Stimulated activated naive B cell treated with anti-CD40 and anti-IgM and Interleukin-4, amounts not matched to agents 10 μg/mL and 1 μg/mL and 100 μg/mL, for 72 hours (primary cell): ENCODE measurements at places on chromosomes 16 and 17.
A peak's percentile ranks its signal among the peaks of the same experiment; 100 is the strongest.

DNA sequence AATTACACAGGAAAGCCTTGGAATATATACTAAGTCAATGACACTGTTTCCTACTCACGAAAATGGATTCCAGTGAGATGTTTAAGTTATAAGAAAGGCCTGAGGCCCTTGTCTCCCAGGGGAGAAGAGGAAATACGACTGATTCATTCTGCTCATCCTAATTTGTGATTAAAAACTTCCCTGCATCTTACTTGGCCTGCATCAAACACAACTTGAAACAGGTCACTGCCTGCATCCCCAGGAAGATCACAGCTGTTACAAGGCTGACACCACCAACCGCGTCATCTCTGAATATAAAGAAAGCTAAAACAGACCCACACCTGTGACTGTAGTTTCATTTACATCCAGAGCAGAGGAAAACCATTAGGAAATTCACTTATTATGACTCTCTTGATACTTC is 121.9 kb downstream of the DNAH3 start:
- no peak overlapping the region for H3K27ac ChIP-seq
- H3K27me3 ChIP-seq, result peaks cover 20% of the 10 kb centered on the region
- no peak for DNase-seq
- no peak overlapping the region for H3K4me3 ChIP-seq

GRCh38 chr17:60680754-60681153 is 3.1 kb downstream of the BCAS3 start:
- no peak for DNase-seq
- no peaks in the 10 kb centered on the region for H3K27me3 ChIP-seq
- H3K36me3 ChIP-seq, result peaks cover 12% of the 10 kb centered on the region
- H3K4me1 ChIP-seq, result peaks cover 14% of the 10 kb centered on the region
- H3K27ac ChIP-seq, result no peak overlapping the region
- no peak overlapping the region for H3K4me3 ChIP-seq

DNA sequence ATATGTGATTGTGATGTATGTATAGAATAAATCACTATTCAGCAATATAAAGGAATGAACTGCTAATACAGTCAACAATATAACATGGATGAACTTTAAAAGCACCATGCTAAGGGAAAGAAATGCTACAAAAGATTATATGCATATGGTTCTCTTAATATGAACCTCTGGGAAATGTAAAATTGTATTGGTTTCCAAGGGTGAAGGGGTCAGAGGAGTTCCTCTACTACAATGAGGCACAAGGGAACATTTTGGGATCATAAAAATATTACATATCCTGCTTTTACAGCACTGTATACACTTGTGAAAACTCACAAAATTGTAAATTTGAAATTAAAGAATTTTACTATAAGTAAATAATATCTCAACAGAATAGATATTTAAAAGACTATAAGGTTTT is 111.4 kb downstream of the CA10 start:
- no peaks in the 10 kb centered on the region for H3K27me3 ChIP-seq
- H3K36me3 ChIP-seq, result no peaks in the 10 kb centered on the region
- DNase-seq, result no peak
- no peak overlapping the region for H3K27ac ChIP-seq

- H3K4me3 ChIP-seq, result no peak overlapping the region
- H3K4me1 ChIP-seq, result no peaks in the 10 kb centered on the region
- no peaks in the 10 kb centered on the region for H3K36me3 ChIP-seq
- no peak overlapping the region for H3K27ac ChIP-seq
- DNase-seq, result no peak
- no peaks in the 10 kb centered on the region for H3K27me3 ChIP-seq
Observed at GRCh38 chr17:79983456-79983855, 52.2 kb downstream of the TBC1D16 start.

GRCh38 chr17:63278728-63279442 is 167.2 kb downstream of the CYB561 start:
- peak; percentile 10 for DNase-seq
- peak overlapping the region; percentile 31 for H3K4me3 ChIP-seq
- peaks cover 18% of the 10 kb centered on the region for H3K4me1 ChIP-seq
- no peaks in the 10 kb centered on the region for H3K27me3 ChIP-seq
- H3K27ac ChIP-seq, result peak overlapping the region; percentile 72

- peaks cover 25% of the 10 kb centered on the region for H3K4me1 ChIP-seq
- H3K27me3 ChIP-seq, result peaks cover 11% of the 10 kb centered on the region
- DNase-seq, result no peak
- H3K27ac ChIP-seq, result no peak overlapping the region
Observed at GRCh38 chr17:36188891-36189306, 7.7 kb downstream of the CCL3L1 start.

DNA sequence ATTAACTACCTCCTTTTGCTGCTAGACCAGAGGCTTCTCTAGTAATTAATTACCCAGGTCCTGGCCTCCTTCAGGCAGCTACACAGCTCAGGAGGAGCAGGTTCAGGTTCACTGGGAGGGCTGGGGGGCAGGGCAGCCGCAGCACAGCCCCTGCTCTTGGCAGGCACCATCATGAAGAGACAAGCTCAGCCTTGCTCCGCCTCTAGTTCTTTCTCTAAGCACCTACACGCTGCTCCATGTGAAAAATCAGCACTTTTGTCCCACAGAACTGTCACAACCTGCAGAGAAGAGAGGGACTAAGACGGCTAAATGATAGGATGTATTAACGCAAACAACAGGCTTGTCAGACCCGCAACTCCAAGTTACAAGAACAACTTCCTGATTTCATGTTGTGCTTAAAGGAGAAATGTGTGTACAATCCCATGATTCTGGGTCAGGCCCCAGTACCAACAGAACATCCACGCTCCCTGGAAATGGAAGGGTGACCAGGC is 53.4 kb downstream of the GRB2 start:
- no peak for DNase-seq
- peak overlapping the region; percentile 81 for H3K27ac ChIP-seq
- no peak overlapping the region for H3K4me3 ChIP-seq
- peaks cover 81% of the 10 kb centered on the region for H3K4me1 ChIP-seq

DNA sequence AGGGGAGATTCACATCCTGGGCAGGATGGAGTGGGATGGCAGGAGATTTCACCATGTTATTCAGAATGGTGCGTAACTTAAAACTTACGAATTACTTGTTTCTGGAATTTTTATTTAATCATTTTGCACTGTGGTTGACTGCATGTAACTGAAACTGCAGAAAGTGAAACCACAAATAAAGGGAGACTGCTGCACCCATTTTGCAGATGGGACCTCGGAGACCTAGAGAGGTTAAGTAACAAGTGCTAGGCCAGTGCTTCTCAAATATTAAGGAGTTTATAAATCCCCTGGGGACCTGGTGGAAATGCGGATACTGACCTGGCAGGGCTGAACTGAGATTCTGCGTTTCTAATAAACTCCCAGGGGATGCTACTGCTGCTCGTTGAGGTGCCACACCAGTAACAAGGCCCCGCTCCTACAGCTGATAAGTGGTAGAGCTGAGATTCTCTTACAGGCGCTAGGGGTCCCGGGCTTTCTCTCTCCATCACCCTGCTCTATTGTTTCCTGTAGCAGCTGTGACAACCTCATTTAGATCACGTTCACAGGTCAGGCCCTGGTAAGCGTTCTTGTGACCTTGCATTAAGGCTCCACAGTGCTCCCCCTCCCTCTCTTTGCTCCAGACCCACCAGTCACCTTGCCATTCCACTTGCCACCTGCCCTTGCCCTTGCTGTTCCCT is 167.1 kb upstream of the CDH13 start:
- no peaks in the 10 kb centered on the region for H3K36me3 ChIP-seq
- H3K27ac ChIP-seq, result no peak overlapping the region
- no peak overlapping the region for H3K4me3 ChIP-seq

DNA sequence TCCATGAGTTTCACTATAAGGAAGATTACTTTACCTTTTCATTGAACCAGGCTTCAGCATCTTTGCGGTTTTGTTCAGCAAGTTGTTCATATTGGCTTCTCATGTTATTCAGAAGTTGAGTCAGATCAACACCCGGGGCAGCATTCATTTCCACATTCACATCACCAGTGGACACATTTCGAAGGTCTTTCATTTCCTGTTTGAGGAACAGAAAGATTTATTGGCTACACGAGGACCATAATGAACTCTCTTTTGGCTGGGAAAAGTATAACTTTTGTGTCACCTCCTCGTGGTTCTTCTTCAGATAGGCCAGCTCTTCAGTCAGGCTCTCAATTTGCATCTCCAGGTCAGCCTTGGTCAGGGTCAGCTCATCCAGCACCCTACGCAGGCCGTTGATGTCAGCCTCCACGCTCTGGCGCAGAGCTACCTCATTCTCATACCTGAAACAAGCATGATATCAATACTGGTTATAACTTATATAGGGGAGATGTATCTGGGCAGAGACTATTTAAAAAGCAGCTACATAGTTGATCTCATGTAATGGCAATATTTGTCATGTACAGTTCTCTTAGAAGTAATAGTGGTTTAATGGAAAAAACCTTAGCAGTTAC is 2.1 kb downstream of the KRT10 start:
- no peaks in the 10 kb centered on the region for H3K27me3 ChIP-seq
- peak overlapping the region; percentile 7 for H3K4me3 ChIP-seq
- H3K27ac ChIP-seq, result no peak overlapping the region
- no peak for DNase-seq
- peaks cover 18% of the 10 kb centered on the region for H3K36me3 ChIP-seq
